ENCODE measurements at places on chromosomes 11 and 22.

DNA sequence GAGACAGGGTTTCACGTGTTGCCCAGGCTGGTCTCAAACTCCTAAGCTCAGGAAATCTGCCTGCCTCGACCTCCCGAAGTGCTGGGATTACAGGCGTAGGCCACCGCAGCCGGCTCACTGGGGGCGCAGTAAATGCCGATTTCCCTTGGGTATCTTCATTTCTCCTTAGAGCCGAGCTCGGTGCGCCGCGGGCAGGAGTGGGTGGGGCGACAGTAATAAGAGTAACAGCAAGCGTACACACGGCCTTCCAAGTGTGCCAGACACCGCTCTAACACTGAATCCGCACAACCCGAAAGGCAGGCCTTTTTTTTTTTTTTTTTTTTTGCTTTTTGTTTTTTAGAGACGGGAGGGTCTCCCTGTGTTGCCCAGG is 500 bp upstream of the ADSL start:
- no peak for DNase-seq

- DNase-seq, result no peak
Measured at GRCh38 chr11:78812513-78813293, 238.0 kb upstream of the NARS2 start.

- DNase-seq, result no peak
Measured at GRCh38 chr11:102955624-102956023, at the start of gene MMP13. Gene MMP13 (minus strand): TSS chr11:102955732. CDS start chr11:102955705, 27 bp downstream.

DNA sequence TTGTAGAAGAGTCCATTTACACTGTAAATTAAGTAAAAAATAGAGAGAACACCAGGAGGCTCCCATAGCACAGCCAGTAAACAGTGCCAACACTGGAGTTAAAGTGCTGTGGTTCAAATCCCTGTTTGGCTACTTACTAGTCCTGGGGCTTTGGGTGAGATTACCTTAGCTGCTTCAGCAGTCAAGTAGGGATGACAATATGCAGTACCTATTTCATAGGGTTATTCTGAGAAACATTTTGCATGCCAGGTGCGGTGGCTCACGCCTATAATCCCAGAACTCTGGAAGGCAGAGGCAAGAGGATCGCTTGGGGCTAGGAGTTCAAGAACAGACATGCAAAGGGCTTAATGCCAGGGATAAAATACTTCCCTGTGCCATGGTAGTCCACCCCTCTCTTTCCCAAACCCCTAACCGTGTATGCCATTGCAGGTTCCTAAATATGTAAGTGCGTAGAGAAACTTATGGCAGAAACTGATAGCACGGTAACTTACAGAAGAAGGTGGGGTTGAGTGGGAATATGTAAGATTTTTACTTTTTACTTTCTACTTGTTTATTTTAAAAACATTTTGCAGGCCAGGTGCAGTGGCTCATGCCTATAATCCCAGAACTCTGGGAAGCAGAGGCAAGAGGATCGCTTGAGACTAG is 86.4 kb upstream of the PICALM start:
- DNase-seq, result no peak

- DNase-seq, result peak; percentile 57
Measured at GRCh38 chr22:23681026-23681809, 9.6 kb upstream of the RGL4 start.

DNA sequence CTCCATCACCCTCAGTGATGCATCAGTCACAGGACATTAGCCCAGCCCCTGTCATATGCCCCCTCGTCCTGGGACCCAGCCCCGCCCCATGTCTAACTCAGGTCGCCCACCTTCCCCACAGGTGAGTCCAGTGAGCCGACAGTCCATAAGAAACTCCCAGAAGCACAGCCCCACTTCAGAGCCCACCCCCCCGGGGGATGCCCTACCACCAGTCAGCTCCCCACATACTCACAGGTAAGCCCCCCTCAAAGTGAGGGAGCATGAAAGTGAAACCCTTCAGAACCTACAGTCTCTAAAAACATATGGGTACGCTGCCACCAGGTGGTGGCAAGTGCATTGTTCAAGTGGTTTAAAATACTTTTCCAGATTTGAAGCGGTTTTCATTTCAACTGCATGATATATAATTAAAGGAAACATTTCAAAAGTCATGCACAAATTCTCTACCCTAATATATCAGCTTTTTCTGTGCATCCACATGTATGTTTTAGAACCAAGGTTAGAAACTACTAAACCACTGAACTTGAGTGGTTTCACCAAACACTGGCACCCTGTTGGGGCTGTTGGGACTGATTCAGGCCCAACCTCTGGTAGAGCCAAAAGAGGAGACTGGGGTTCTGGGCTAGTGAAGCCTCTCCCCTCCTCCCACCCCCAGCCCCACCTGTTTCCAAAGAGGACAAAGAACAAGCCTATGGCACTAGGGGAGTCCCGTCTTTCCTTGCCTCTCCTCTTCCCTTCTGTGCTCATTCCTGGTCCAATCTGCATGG is 17.3 kb downstream of the EPS8L2 start:
- DNase-seq, result no peak

GRCh38 chr11:8156877-8157276 is 11.9 kb downstream of the RIC3 start:
- no peak for DNase-seq

GRCh38 chr11:1176224-1177019 is 18.7 kb downstream of the MUC5AC start:
- no peak for DNase-seq

DNA sequence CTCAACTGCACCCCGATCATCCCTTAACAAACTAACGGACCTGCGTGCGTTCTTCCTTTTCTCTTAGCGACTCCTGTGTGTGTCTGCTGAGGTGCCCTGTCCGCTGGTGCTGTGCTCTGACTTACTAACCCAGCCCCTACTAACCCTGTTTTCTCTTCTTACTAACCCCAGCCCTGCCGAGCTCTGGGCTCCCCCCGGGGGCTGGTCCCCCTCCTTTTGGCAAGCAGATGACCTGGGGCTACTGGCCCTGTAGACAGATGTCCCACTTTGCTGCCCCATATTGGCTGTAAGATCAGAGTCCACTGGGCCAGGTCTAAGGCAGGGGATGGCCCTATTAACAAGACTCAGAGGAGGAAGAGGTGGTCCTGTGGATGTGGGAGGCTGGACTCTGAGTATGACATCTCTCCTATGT is 14.7 kb downstream of the MIAT start:
- no peak for DNase-seq

DNA sequence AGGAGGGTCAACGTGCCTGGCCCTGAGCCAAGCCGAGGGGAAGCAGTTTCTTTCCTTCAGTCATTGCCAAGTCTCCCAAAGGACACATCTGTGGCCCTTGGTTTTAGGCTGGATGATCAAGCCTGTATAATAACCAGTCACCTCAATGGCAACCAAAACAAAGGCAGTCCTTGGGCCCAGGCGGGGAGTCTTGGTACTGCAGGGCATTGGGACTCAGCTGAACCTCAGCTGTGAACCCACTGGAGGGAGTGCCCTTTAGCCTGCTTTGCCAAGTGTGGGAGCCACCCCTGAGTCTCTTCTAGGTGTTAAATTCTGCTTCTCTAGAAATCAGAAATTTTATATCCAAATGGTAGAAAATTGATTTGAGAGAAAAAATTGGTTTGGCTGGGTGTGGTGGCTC is 36.9 kb downstream of the CPT1A start:
- no peak for DNase-seq

GRCh38 chr22:23404689-23405365 is 175.3 kb downstream of the IGLL1 start:
- DNase-seq, result no peak
